A673 (cell line): ENCODE measurements at places on chromosomes 6 and 20. TPM values are rescaled to one million over a fixed set of nuclear protein-coding genes. Genes with fewer than 3 reads are reported as not detected.

Gene SIRPB1
- total RNA-seq: not detected in 2 replicates

DNA sequence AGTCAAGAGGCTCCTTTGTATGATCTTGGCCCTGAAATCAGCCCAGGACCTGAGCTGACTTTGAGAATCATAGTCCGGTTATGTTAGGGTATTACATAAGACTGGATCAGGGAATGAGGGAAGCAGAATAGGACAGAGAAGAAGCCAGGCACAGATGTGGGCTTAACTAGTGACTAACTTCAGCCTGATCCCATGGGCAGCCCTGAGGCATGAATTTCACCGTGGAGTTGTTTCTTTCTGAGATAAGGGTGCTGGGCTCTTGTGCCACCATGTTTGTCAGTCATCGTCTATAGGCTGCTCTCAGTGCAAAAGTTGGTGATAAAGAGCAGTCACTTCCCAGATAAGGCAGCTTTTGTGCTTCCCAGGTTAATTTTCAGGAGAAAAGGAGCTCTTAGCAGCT is 544.7 kb upstream of the SPTLC3 start:
- no peak for DNase-seq

DNA sequence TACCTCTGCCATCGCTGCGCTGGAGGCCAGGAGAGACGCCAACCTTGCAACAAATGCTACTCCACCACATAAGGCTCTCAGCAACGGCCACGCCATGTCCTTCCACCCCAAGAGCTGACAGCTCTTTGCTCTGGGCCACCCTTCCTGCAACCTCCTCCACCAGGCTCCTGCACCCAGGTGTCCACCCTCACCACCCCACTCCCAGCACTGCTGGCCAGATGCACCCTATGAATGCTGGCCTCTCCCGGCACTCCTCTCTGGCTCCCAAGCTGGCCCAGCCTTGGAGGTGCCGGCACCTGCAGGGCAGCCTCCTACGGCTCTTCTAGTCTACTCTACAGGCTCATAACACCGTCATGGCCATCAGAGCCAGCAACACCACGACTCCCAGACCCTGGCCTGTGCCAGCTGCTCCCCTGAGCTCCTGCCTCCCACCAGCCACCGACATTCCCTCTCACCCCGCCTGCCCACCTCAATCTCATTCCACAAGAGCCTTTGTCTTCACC is 11.2 kb downstream of the TAF4 start:
- no peak for DNase-seq

Gene PTGIS
- not detected in 2 replicates for total RNA-seq

DNA sequence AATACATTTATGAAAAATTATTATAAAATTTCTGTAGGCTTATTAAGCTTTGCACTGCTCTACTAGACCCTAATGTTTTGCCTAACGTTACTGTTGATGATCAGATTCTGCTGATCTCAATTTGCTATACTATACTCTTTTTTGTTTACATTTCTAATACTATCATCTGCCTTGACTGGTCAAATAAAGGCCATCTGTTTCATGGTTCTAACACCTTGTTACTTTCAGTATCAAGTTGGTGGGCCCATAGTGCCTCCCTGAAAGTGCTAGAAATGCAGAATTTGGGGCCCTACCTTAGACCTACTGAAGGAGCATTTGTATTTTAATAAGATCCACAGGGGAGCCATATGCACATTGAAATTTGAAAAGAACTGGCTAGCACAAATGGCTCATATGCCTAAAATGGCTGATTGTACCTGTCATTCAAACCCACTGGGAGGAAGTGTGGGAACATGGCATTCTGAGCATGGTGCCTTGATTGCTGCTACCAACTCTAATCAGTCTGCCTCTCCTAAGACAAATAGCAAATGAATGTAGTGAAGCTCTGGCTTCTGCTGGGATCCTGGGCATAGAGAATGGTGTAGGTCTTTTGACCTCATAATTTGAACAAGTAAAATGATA is 199.1 kb upstream of the BTBD3 start:
- no peak for DNase-seq

- no peak for DNase-seq
Observed at GRCh38 chr6:2658788-2659187, 91.9 kb downstream of the MYLK4 start.

DNA sequence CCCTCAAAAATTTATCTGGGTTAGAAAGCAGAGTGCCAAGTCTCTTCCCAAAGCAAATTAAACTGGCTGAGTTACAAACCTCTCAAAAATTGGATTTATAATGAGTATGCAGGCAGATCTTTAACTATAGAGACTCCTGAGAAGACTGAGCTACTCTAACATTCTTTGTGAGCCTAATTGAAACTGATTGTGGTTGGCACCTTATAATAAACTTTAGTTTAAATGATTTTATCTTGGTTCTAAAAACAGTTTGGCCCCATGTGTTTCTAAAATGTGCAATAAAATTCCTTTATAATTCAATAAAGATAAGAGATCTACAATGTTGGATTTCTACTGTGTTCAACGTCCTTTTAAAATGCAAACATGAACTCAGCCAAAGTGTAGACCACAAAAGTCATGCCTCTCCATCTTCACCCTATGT is 480.2 kb upstream of the RNF217 start:
- DNase-seq: no peak

Gene HLA-DOA
- 0.46 and 0.58 TPM in 2 replicates for total RNA-seq

GRCh38 chr20:309306-309840 is 12.0 kb downstream of the ZCCHC3 start:
- no peak for DNase-seq

GRCh38 chr6:79257381-79258205 is 23.1 kb upstream of the HMGN3 start:
- DNase-seq: no peak

GRCh38 chr20:41249411-41250281 is 67.9 kb downstream of the ZHX3 start:
- DNase-seq: peak; percentile 49

Gene NMBR
- total RNA-seq: not detected in 2 replicates

GRCh38 chr6:156430386-156430785 is 346.8 kb upstream of the ARID1B start:
- no peak for DNase-seq

Gene PTCHD4
- 0.17 TPM in 1 of 2 replicates, not detected in the other for total RNA-seq

DNA sequence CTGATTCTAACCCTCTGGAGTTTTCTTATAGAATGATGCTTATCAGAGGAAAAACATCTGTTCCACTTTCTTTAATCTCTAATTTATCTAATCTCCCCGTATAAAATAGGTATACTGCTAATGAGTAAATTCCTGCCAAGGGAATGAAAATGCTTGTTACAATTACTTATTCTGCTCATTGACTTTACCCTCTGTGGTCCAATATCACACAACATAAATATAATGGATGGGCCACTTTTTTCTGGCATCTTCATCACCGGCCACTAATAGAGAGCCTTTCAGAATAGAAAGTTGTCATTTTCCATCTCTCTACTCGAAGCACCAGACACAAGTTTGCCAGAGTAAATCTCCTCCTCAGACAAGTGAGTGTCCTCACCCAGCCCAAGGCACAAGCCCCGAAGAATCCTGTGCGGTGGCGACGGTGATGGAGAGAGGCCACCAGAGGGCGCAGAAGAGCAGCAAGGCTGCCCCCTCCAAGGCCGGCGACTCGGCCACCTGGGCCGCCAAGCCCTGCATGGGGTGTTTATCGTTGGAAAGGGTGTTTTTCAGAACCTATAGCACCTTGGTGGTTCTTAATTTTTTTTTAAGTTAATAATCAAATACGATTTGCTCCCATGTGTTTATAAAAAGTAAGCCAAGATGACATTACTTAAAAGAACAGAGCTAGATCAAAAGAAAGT is 212.9 kb upstream of the ARID1B start:
- peak; percentile 70 for DNase-seq

- no peak for DNase-seq
Observed at GRCh38 chr6:971981-972640, 279.2 kb upstream of the EXOC2 start.

GRCh38 chr6:41640426-41640825 is 2.2 kb downstream of the MDFI start:
- DNase-seq: peak; percentile 68

- no peak for DNase-seq
Observed at GRCh38 chr20:49682278-49682677, 31.4 kb downstream of the B4GALT5 start.

Gene SLC35B3
- total RNA-seq: 16.2 and 19.4 TPM in 2 replicates

- no peak for DNase-seq
Observed at GRCh38 chr20:33645072-33645358, 17.1 kb upstream of the C20orf144 start.

DNA sequence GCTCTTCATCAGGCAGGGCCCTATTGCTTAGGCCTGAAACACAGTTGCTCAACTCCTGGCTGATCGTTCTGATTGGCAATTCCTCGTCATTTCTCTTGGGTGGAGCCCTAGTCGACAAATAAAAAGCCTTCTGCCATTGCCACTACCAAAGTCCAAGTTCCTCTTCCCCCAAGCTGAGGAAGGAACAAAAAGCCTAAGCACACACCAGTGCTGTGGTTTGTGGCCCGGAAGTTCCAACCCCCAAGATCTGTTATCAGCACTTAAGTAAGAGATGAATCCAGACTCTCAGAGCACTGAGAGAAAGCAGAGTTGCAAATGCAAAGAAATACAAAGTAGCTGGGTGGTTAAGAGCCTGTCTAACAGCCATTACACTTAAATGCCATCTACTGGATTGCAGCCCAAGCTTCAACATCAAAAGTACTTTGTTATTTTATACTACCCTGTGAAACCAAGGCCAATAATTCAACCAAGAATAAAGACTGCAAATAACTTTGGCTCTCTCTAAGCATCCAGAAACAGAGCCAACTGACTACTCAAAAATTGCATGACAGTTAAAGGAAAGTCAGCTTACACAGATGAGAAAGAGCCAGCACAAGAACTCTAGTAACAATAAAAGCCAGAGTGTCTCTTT is 1024.0 kb downstream of the GRIK2 start:
- DNase-seq: no peak

- no peak for DNase-seq
Observed at GRCh38 chr6:42369568-42369967, 82.2 kb downstream of the TRERF1 start.

GRCh38 chr6:97462031-97462430 is 179.0 kb upstream of the MMS22L start:
- no peak for DNase-seq

- DNase-seq: peak; percentile 4
Observed at GRCh38 chr6:122136386-122136785, 263.1 kb upstream of the HSF2 start.

- DNase-seq: no peak
Observed at GRCh38 chr6:4637691-4638433, 138.3 kb upstream of the CDYL start.

Gene MTO1
- 44.1 and 50.8 TPM in 2 replicates for total RNA-seq

Gene SIRT5
- 7.6 and 9.0 TPM in 2 replicates for total RNA-seq

GRCh38 chr6:90253631-90254030 is 43.0 kb downstream of the BACH2 start:
- no peak for DNase-seq

DNA sequence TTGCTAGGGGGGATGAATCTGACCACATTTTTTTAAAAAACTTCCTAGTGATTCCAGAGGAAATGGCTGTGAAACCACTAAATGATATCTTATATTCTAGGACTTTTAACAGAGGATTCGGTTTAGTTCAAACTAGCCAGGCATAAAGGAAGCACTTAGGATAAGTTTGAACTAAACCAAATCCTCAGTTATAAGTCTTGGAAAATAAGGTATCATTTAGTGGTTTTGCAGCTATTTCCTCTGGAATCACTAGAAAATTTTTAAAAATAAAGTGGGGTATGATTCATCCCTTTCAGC is 327.9 kb upstream of the QKI start:
- DNase-seq: no peak

Gene FAM209B
- total RNA-seq: 0.45 and 0.81 TPM in 2 replicates

Gene KCNQ5
- total RNA-seq: 17.8 and 18.6 TPM in 2 replicates

DNA sequence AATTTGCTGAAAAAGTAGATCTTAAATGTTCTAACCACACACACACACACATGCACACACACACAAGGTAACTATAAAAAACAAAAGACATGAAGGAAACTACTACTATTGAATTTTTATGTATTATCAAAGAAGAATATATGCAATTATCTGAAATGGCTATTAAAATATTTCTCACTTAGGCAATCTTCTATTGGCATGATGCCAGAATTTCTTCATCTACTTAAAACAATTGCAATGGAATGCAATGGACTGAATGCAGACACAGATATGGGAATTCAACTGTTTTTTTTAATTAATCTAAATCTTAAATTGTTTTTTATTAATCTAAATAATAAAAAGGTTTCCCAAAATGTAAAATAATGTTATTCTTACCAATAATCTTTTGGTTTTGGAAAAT is 152.6 kb upstream of the SMLR1 start:
- DNase-seq: no peak

DNA sequence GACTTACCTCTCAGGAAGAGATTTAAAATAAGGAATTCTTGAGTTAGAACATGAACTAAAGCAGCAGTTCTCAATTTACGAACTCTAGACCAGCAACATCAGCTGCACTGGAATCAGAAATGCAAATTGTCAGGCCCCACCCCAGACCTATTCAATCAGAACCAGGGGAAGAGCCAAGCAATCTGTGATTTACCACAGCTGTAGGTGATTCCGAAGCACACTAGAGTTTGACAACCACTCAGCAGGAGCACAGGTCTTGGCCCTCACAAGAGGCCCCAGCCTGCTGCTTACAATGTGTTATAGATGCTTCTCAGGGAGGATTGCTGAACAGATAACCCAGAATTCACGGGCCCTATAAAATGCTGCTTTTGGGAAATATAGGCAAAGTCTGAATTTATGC is 279.2 kb downstream of the PTPRK start:
- DNase-seq: no peak

- DNase-seq: no peak
Observed at GRCh38 chr20:20680991-20681508, 31.4 kb downstream of the RALGAPA2 start.

GRCh38 chr6:70874181-70874913 is 82.5 kb downstream of the B3GAT2 start:
- DNase-seq: no peak

Gene ASIP
- 0.74 TPM in 1 of 2 replicates, not detected in the other for total RNA-seq

DNA sequence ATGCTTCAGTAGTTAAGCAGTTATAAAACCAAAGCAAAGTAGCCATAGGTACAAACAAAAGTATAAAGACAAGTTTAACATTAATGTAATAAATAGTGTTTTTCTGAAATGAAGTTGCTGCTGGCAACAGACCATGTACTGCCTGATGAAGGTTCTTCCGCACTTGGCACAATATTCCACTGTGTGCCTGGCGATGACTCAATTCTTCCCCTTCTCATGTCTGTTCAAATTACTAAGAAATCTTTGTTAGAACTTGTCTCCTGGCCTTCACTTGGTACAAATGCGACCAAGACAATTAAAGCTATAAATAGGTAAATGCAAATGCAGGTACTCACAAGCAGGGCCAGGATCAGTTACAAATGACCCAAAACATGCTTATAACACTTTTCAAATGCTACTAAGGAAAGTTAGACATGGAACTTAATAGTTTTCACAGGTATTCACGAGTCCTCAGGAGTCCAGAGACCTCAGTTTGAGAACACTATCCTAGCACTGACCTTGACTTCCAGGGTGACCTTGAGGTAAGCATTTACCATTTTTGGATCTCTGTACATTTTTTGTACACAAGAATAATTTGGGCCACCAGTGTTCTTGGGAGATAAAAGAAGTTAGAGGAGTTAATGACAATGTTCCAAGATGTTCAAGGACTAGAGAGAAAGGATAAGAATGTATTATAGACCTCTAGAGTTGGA is 8.1 kb upstream of the DDR1 start:
- no peak for DNase-seq
